Mesendoderm (in vitro differentiated cells): ENCODE measurements at places on chromosomes 1 and 21.

GRCh38 chr1:223212441-223212840 lies 69.4 kb upstream of the TLR5 start:
- DNase-seq: no peak

GRCh38 chr1:50531601-50532000 lies 108.4 kb upstream of the DMRTA2 start:
- no peak for DNase-seq

DNA sequence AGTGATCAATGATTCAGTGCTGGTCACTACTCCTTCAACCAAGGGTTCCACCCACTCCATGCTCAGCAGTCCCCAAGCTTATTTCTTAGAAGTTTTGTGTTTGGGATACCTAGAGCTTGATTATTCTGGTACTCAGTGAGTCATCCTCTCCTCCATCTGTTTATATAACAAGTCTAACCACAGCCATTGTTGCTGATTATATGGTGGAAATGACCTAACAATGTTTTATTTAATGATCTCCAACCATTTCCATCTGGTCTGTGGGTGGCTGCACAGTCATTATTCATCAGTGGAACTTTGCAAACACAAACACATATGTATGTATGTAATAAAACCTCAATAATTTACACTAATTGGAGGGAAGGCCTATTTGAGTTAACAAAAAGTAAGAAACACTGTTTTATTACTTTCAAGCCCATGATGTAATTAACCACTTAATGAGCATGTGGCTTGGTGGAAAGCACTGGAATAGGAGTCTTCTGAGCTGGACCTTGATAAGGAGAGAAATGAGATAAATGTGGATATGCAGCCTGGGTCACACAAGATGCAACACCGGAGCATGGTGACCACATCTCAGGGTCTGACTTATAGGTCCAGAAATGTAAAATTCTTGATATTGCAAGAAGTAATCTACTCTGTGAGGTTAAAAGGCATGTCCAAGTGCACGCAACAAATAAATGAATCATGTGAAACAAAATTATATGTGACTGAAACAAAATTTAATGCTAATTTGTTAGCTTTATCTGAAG lies 99.0 kb upstream of the WLS start:
- DNase-seq: no peak

DNA sequence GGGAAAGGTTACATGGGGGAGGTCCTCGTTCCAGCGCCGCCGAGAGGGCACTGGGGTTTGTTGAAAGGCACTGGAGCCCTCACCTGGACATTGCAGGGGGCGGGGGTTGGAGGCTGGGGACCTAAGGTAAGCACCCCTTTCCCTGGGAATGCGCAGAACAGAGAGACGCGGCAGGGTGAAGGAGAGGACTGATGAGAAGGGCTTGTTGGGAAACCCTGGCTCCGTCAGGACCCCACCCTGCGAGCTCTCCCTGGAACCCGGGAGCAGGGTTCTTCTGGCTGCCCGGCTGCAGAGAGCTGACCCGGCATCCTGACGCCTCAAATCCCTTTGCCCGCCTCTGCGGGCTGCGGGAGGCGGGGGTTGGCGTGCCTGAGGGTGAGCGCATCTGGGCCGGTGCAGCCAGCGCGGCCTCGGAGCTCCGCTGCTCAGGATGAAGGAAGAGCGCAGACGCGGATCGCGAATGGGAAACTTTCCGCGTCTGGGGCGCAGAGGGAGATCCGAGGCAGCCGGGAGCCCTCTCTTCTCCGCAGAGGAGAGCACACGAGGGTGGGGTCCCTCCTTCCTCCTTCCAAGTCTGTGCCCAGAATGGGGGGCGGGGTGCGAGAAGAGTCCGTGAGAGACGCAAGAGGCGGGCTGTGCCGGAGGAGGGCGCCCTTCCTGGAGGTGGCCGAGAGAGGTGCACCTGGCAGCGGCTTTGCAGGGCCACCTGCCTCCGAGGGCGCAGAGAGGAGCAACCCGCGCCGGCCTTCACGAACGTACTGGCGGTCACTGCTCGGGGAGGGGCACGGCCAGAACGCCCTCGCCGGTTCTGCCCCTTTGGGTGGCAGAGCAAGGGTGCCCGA lies 2.4 kb downstream of the IGSF21 start:
- peak; percentile 78 for DNase-seq

DNA sequence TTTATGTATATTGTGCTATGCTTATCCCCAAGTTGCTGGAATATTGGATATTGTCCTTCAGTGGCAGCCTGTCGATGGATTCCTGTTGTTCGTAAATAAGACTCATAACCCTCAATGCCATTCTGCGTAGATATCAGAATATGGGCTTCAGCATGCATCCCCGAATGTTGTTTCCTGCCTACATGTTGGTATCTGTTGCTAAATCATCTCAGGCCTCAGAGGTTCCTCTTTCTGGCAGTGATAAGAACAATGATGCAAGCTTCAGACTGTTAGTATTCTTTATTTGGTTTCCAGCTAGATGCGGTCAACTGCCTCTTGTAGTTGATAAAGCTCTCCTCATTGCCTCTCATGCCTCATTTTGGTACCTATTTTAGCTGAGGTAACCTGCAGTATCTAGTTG lies 2082.6 kb downstream of the MRPL39 start:
- no peak for DNase-seq

GRCh38 chr1:197320991-197321531 lies 53.0 kb downstream of the CRB1 start:
- no peak for DNase-seq

DNA sequence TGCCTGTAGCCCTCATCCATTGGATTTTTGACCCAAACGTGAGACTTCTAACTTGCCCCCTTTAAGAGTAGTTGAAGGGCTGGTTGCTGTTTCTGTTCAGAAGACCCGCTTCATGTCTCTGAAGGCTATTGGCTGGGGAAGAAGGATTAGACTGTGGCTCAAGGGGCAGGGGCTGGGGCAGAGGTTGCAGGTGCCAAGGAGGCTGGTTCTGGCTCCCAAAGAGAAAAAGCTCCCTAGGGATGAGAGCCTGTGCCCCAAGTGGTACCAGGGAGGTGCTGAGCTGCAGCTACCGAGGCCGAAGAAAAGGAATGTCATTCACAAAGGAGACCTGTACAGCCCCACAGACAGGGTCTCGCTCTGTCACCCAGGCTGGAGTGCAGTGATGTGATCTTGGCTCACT lies 5.8 kb downstream of the WNT3A start:
- no peak for DNase-seq

DNA sequence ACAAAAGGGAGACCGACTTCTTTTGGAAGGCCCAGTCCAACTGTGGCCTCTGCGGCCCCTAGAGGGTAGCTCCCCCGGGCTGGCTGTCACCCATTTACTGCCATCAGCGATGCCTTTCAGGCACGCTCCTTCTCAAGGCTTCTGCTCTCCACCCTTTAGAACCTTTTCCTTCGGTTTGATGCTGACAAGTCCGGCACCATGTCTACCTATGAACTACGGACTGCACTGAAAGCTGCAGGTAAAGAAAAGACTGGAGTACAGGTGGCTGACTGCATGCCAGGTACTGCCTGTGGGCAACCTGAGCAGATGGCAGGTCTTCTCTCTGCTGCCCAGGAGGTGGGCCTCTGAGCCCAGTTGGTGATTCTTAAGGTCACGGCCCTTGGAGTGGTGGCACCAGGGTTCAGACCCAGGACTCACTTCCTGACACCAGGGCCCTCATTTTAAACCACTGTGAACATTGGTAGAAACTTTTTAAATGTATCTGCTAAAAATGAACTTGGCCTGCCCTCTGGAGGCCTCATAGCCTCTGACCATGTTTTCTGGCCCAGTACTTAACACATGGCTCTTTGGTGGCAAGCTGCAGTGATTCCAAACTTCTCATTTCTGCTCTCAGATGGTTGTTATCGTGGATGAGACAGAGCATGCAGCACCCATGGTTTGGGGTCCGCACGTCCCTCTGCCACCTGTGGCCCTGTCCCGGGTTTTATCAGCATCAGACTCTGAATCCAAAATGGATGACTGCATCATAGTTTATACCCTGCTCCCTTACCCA lies 45.7 kb downstream of the CAPN9 start:
- peak; percentile 13 for DNase-seq

GRCh38 chr1:23563755-23564374 lies 4.6 kb upstream of the ID3 start:
- no peak for DNase-seq

GRCh38 chr1:3671371-3672180 lies 19.3 kb downstream of the TP73 start:
- DNase-seq: no peak

DNA sequence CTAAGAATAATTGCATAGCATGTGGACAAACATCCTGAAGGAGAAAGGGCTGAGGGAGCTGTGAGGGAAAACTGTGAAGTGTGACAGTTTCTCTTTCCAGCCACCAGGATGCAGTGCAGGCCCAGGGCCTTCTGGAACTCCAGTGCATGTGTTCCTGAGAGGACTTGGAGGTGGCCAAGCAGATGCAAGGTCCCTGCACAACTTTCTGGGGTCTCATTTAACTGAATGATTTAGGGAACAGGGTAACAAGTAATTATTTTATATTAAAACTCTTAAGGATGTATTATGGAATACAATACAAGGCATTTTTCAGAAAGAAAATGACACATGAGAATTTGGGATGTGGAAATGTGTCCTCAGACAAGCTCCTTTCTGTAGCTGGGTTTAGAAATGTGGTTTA lies 61.2 kb upstream of the MCOLN3 start:
- DNase-seq: peak; percentile 80

DNA sequence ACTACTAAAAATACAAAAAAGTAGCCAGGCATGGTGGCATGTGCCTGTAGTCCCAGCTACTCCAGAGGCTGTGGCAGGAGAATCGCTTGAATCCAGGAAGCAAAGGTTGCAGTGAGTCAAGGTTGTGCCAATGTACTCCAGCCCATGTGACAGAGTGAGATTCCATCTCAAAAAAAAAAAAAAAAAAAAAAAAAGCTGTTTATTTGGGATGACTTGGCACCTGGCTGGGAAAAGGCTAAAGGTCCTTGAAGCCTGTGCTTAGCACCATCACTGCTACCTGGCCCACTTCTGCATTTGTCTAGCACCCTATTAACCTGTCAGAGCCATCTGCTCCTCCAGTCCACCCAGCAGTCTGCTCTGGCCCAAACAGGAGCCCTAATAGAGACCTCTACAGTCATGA lies 25.0 kb downstream of the PRDX6 start:
- no peak for DNase-seq

DNA sequence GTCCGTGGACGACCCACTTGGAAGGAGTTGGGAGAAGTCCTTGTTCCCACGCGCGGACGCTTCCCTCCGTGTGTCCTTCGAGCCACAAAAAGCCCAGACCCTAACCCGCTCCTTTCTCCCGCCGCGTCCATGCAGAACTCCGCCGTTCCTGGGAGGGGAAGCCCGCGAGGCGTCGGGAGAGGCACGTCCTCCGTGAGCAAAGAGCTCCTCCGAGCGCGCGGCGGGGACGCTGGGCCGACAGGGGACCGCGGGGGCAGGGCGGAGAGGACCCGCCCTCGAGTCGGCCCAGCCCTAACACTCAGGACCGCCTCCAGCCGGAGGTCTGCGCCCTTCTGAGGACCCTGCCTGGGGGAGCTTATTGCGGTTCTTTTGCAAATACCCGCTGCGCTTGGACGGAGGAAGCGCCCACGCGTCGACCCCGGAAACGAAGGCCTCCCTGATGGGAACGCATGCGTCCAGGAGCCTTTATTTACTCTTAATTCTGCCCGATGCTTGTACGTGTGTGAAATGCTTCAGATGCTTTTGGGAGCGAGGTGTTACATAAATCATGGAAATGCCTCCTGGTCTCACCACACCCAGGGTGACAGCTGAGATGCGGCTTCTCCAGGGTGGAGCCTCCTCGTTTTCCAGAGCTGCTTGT lies 32.4 kb downstream of the PRMT2 start:
- DNase-seq: peak; percentile 75

DNA sequence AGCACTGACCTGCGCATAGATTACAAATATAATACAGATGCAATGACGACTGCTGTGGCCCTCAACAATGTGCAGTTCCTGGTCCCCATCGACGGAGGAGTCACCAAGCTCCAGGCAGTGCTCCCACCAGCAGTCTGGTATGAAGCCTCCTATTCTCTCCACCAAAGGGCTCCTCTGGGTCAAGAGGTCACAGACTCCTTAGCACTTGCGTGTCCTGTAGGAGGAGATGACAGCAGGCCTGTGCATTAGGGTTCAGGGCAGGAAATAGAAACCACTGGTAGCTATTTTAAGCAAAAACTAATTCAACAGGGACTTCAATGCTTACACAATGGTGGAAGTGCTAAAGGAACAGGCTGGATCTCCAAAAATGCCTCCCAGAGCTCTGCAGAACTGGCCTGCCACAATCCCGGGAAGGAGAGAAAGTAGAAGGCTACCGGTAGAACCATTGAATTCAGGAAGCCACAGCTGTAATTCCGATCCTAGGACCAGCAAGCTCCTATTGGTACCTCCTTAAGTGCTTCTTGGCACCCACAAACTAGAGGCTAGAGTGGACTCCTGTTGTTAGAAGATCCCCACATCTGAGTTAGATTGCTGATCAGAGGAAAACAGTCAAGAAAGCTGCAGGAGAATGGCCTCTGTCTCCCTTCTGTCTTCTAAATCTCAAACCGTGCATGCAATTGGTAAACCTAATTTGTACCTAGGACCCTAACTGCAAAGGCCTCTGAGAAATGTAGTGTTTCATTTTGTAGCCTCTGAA lies 12.7 kb upstream of the DYNLT5 start:
- peak; percentile 25 for DNase-seq

DNA sequence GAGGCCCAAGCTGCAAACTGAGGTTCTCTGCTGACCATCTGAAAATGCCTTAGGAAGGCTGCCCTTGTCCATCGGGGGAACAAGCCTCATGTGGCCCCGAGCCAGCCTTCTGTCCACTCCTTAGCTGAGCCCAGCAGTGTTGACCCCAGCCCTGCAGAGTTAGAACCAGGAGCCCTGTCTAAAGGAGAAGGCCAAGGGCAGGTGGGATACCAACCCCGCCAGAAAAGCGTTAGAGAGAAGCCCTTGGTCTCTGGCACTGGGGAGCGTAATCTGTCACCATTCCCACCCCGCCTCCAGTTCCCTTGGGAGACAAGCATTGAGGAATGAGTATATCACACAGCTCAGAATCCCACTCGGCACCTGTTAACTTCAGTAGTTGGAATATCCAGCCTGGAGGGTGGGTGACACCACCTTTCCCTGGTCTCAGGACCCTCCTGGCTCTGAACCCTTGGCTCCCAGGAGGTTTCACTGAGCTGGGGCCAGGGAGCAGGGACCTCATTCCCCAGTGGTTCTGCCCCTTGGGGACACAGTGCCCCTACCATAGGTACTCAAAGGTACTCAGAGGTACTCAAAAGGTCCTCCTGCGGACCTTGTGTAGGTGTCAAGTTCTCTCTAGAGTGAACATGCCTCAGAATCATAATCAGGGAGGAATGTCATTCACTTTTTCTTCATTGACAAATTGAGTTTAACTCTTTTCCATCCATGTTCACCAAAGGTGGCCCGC lies 16.4 kb downstream of the ETS2 start:
- no peak for DNase-seq

DNA sequence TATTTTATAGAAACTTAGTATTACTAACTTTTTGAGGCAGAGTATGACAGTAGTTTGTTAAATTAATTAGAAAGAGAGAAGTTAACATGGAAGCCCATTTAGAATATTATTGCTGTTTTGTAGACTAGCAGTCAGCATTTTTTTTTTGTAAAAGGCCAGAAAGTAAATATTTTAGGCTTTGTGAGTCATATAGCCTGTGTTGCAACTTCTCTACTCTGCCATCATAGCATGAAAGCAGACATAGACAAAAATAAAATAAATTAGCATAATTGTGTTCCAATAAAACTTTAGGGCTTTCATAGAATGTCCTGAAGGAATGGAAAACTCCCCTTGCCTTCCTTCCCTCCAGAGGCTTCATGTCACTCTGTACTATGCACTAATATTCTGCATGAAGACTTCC lies 12.3 kb upstream of the RGS4 start:
- no peak for DNase-seq
